ENCODE measurements at places on chromosomes 3 and 15. TPM values are rescaled to one million over a fixed set of nuclear protein-coding genes. Genes with fewer than 3 reads are reported as not detected.

DNA sequence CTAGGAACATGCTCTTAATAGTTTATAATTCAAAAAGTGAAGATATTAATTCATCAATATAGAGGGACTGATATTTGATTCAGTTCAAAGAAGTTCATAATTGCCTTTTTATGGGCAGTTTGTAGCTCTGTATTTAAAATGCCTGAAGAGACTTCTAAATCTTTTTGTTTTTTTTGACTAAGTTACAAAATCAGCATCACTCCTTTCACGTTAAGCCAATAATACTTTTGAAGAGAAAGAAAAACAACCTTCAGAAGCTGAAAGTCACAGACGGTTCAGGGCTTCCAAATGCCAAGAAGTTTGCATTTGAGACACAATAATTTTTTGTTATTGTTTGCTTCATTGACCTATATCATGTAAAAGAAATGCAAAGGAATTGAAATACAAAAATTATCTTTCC is 394.6 kb upstream of the NR2F2 start:
- no peak overlapping the region for H3K27ac ChIP-seq
- H3K36me3 ChIP-seq = no peaks in the 10 kb centered on the region
- DNase-seq = no peak
- no peaks in the 10 kb centered on the region for H3K27me3 ChIP-seq

DNA sequence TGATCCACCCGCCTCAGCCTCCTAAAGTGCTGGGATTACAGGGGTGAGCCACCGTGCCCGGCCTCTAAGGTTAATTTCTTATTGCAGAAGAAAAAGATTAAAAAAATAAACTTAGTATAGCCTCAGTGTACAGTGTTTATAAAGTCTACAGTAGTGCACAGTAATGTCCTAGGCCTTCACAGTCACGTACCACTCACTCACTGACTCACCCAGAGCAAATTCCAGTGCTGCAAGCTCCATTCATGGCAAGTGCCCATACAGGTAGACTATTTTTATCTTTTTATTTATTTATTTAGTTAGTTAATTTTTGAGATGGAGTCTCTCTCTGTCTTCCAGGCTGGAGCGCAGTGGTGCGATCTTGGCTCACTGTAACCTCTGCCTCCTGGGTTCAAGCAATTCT is 3.2 kb upstream of the FLNB start:
- H3K27ac ChIP-seq = no peak overlapping the region
- no peak for DNase-seq

DNA sequence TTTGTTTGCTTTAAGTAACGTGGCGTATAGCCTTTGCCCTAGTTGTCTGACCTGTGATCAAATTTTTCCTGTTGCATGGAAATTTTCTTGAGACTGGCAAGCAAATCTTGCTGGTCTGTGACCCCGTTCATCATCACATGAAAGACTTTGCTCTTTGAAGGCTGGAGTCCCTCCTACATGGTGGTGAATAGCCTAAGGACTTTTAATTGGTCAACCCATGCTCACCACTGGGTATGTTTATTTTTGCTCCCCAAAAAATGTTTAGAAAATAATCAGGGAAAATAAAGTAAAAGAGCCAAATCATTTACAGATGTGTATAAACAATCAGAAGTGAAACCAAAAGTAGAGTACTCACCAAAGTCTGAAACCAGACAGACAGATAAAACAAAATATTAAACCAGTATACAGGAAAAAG is 1075.3 kb upstream of the ALCAM start:
- peak overlapping the region; percentile 28 for H3K27ac ChIP-seq
- H3K27me3 ChIP-seq = no peaks in the 10 kb centered on the region
- peak overlapping the region; percentile 48 for H3K4me3 ChIP-seq

DNA sequence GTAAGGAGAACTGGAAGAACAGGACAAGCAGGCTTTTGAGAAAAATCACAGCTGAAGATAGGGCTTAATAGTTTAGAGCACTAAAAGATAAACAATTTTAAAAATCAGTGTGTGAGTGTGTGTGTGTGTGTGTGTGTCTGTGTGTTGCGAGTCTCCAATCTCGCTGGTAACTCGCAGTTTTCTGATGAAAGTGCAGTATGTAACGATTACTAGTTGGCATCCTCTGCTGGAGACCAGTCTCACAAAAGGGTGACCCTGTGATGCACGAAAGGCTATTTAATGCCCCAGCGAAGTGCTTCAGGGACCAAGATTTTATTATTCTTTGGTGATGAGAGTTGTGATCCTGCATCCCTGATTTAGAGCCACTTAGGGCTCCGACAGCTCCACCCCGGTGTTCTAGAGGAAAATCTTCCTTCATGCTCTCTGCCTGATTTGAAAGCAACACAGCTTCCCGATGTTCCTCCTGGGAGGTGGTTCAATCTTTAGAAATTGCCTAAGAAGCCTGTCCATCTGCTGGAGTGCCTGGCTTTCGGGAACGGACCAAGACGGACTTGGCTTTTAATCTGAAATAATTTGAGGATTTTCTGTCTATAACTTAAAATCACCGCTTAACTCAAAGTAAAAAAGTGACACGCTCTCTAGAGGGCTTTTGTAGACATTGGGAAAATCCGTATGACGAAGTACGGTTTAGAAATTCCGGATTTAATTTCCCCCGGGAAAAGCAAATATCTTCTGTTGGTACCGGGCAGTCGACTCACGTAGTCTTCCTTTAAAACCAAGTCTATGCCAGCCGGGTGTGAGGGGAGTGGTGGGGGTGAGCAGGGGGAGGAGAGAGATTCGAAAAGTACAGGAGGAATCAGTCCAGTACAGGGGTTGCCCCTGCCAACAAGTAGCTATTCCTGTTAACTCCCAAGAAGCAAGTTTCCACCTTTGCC is 1.1 kb upstream of the ALCAM start:
- no peaks in the 10 kb centered on the region for H3K27me3 ChIP-seq
- peaks cover 45% of the 10 kb centered on the region for H3K4me1 ChIP-seq
- H3K4me3 ChIP-seq = peak overlapping the region; percentile 72
- H3K27ac ChIP-seq = peak overlapping the region; percentile 32

GRCh38 chr15:51861557-51862359 is 32.3 kb downstream of the TMOD3 start:
- H3K27ac ChIP-seq = no peak overlapping the region
- H3K27me3 ChIP-seq = no peaks in the 10 kb centered on the region
- H3K36me3 ChIP-seq = peaks cover 24% of the 10 kb centered on the region
- H3K4me3 ChIP-seq = no peak overlapping the region
- no peak for DNase-seq

DNA sequence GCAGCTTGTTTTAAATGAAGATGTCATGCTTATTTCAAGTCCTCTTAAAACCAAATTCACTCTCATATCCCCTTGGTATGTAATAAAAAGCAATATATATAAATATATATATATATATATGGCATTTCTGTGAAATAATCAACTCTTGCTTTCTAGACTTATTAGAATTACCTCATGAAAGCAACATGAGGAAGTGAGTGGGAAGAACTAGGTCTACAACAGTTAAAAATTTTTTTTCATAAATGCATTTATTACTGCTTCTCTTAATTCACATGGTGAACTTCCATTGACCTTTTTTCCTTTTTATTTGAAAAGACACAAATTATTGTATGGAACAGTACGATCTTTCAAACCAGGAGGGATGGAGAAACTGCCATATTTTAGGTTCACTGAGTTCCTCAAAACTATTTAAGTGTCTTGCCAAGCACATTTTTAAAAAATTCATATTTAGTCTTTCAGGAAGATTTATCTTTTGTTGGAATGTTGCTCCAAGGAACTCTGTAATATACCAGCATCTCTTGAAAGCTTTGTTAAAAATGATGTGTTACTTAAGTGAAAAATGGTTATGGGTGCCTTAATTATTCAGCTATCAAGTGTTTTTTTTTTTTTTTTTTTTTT is 185.2 kb downstream of the GHSR start:
- H3K4me3 ChIP-seq = no peak overlapping the region
- H3K27ac ChIP-seq = no peak overlapping the region
- peaks cover 68% of the 10 kb centered on the region for H3K4me1 ChIP-seq

DNA sequence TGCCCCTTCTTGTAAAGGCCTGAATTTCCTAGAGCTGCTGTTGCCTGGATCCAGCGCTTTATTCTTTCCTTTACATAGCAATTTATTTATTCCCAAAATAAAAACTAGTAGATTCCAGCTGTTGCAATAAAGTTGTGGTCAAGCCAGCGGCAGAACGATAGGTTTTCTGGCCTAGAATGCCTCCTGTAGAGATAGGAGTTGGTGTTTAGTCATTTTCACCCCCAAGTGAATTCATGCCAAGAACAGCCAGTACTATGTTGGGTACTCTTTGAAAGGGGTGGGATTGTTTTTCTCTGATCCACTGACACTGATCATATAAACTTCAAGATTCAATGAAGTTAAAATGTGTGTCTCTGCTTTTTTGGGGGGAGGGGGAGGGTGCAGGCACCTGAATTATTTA is 69.7 kb downstream of the KLHL25 start:
- H3K4me3 ChIP-seq = peak overlapping the region; percentile 48
- H3K27me3 ChIP-seq = no peaks in the 10 kb centered on the region
- no peak for DNase-seq
- H3K36me3 ChIP-seq = peaks cover 95% of the 10 kb centered on the region
- H3K4me1 ChIP-seq = peaks cover 86% of the 10 kb centered on the region

GRCh38 chr3:23805633-23806533 is at the start of gene UBE2E1:
Gene UBE2E1, plus strand, starts transcription at chr3:23805955. Its CDS starts 1,315 bp downstream, at chr3:23807270.
- H3K4me3 ChIP-seq = peak within 1 kb of the TSS; percentile 95
- no peaks in the 10 kb centered on the region for H3K36me3 ChIP-seq
- H3K4me1 ChIP-seq = peaks cover 46% of the 10 kb centered on the region
- H3K27ac ChIP-seq = peak within 1 kb of the TSS; percentile 87
- no peaks in the 10 kb centered on the region for H3K27me3 ChIP-seq
- DNase-seq = peak; percentile 79

GATA2 gene
- total RNA-seq = 11.0 TPM

FAIM gene
- total RNA-seq = 3.1 TPM

GP5 gene
- total RNA-seq = not detected
